ENCODE measurements at places on chromosomes 11 and 22.
A peak's percentile ranks its signal among the peaks of the same experiment; 100 is the strongest.

- DNase-seq, result no peak
These were observed 25.5 kb upstream of the DGKZ start for GRCh38 chr11:46321757-46322156.

- DNase-seq, result no peak
These were observed 26.2 kb downstream of the PITPNB start for GRCh38 chr22:27892811-27893210.

DNA sequence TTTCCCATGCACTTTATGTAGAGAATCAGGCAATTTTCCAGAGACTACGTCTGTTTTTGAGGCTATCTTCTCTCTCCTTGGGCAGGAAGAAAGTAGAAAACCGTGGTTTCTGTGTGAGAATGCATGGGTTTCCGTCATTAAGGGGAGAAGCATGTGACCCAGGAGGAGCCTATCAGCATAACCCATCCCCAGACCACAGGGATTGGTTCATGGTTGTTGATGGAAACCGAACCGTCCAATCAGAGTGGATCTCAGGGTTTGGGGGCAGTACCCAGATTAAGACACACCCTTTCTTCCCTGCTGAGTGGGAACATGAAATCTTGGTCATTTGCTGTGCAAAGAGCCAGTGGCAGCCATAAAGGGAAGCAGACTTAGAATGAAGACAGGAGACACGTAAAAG is 517.8 kb downstream of the MN1 start:
- no peak for DNase-seq

DNA sequence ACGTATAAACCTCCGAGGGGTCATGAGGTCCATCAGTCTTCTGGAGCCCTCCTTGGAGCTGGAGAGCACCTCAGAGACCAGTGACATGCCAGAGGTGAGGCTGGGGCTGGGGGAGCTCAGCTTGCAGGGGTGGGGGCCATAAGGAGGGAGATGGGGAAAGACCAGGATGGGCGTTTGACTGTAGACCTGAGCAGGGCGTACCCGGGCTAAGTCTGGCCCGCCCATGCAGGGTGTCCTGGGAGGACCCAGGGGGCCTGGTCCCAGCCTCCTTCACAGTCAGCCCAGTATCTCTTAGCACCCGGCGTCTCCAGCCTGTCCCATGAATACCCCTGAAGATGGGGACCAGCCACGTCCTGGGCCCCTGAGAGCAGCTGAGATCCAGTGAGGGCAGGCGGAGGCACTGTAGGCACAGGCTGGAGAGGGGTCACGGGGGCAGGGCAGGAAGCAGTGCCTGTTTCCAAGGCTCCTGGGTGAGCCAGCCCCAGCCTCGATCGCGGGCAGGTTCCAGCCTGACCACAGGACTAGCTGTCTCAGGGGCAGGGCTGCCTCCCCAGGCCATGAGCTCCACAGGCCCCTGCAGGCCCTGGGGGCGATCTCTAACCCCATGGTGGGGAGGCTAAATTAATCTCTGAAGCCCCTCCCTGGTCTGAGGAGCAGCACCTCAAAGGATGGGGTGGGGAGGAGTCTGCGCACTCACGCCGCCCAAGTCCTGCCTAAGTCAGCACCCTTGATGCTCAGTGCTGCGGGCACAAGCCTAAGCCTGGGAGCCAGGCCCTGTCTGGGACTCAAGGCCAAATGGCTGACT is 7.1 kb downstream of the SSH3 start:
- DNase-seq, result no peak

DNA sequence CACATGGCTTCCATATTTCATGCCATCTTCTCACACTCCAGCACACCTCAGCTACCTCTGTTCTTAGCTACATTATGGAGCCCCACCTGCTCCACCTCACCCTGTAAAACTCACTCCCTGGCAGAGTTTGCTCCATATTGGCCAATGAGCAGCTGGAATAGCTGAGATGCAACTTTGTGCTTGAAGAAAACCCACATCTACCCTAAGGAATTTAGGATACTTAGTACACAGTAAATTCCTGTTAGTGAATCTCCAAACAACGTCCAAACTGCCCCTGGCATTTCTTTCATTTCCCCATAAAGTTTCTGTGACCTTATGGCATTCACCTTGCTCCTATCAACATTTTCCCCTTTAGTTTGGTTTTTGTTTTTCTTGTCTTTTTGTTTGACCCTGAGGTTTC is 2.2 kb upstream of the VWCE start:
- peak; percentile 37 for DNase-seq

DNA sequence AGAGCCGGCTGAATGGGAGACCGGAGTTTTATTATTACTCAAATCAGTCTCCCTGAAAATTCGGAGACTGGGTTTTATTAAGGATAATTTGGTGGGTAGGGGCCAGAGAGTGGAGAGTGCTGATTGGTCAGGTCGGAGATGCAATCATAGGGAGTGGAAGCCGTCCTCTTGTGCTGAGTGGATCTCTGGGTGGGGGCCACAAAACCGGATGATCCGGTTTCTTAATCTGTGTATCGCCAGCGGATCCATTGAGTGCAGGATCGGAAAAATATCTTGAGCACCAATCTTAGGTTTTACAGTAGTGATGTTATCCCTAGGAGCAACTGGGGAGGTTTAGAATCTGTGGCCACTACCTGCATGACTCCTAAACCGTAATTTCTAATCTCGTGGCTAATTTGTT is 886 bp upstream of the NIPSNAP1 start:
- no peak for DNase-seq

DNA sequence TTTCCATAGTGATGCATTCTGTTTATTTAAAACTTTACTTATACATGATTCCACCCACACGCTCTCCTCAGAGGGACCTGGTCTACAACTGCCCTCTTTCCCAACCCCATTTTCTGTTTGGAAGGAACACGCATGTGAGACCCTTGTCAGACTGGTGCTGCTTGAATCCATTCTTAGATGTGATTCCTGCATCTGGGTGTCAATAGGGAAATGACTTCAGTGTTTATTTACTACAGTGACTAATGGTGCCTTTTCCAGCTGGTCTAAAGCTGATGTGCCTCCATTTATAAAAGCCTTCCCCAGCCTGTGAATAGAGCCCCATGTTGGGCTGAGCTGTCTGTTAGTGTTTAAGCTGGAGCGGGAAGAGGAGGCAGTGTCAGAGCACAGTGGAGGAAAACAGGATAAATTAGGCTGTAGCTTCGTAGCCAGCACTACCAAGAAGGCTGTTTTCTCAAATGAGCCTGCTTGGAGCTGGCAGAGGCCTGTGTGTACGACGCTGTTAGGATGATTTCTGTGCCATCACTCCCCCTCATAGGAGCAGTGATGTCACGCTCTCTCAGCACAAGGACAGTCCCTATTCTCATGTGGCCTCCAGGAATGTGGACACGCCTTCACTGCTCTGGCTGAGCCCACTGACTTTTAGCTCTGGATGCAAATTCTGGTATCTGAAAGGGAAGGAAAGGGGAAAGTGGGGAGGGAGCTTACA is 18.9 kb upstream of the C11orf96 start:
- peak; percentile 43 for DNase-seq

- no peak for DNase-seq
These were observed 27.6 kb downstream of the POU2AF1 start for GRCh38 chr11:111351374-111352055.

DNA sequence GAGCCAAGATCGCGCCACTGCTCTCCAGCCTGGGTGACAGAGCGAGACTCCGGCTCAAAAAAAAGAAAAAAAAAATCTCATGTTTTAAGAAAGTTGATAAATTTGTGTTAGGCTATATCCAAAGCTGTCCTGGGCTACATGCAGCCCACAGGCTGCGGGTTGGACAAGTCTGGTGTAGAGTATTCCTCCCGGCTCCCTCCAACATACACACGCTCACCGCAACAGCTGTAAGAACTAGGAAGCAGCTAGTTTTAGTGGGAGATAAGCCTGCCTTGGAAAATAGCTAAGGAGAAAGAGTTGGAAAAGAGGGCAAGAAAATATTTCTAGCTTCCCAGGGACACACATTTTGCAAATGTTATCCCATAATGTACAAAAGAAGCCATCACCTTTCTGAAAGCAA is 46.6 kb downstream of the CELF1 start:
- no peak for DNase-seq

GRCh38 chr11:57502870-57503269 is 12.6 kb downstream of the SLC43A1 start:
- no peak for DNase-seq

DNA sequence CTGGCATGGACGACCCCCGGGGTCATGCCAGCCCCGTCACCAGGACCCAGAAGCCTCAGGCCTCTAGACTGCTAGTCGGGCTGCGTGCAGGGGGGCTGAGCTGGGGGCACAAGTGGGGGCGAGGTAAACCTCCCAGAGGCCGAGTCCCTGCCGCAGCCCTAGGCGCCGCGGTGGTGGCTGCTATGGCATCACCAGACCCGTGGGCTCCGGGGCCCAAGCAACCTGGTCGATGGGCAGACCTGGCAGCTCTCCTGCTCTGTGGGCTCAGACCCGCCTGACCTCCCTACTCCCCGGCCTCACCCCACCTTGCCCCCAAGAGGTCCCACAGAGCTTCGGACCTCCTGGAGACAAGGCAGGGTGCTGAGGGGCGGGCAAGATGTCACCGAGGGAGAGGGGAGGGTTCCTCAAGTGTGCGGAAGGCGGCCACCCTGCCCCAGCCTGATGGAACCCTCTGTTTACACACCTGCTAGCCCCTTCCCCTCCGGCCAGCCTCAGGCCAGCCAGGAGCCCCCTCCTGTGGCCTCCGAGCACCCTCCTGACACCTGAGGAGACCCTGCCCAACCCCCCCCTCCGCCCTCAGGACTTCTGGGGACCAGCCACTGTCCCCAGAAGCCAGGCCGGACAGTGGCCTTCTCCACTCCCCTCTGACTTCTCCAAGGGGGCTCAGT is 9.4 kb downstream of the IGF2 start:
- DNase-seq, result no peak

DNA sequence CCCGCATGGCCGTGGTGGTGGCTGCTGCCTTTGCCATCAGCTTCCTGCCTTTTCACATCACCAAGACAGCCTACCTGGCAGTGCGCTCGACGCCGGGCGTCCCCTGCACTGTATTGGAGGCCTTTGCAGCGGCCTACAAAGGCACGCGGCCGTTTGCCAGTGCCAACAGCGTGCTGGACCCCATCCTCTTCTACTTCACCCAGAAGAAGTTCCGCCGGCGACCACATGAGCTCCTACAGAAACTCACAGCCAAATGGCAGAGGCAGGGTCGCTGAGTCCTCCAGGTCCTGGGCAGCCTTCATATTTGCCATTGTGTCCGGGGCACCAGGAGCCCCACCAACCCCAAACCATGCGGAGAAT is 10.9 kb upstream of the ARHGEF17 start:
- DNase-seq, result no peak

GRCh38 chr11:67273260-67273990 is 7.2 kb downstream of the GRK2 start:
- DNase-seq, result no peak

DNA sequence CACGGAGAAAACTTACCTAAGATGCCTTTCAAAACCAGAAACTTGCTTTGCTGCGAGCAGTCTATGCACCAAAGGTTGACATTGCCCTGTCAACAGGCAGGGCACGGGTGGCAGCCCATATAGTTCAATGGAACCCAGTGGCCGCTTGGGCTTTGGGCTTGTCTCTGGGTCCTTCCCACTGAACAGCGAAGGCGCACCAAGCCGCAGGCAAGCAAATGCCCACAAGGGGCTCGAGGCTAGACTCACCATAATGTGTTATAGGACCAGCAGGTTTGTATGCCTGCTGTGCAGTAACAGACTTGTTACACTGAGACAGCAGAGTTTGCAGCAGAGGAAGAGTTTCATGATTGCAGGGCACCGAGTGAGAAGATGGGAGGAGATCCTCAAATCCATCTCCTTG is 20.3 kb downstream of the CLDN5 start:
- DNase-seq, result no peak

DNA sequence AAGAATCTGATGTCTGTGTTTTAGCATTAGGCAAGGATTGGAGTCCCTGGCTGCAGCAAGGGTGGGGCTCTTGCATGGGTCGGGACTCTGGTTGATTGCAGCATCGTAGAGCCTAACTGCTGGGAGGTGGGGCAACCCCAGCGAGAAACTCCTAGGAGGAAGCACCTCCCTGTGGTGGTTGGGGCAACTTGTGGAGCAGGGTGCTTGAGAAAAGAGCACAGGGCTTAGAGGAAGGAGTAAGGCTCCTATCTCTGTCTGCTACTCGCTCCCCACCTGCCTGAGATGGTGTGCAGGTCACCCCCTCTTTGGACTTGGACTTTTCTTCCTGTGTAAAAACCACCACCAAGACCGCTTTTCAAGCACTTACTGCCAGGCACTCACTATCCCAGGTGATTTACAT is 15.6 kb downstream of the SREBF2 start:
- no peak for DNase-seq

GRCh38 chr11:102592634-102593581 is 32.2 kb downstream of the MMP20 start:
- peak; percentile 6 for DNase-seq

DNA sequence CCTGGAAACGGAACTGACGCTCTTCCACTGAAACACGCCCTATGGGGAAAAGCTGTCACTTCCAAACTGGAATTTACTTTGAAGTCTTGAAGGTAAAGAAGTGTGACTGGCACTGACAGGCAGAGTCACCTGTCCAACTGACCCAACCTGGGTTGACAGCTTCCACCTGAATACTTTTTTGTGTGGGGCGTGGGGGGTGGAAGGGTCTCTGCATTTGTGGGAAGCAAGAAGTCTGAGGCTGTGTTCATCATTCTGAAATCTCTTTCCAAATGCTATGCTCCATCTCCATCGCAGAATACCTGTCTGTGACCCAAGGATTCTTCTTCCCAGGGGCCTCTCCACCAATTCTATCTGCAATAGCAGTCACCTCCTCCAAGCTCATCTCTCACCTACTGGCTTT is 7.8 kb downstream of the IFT27 start:
- DNase-seq, result no peak

DNA sequence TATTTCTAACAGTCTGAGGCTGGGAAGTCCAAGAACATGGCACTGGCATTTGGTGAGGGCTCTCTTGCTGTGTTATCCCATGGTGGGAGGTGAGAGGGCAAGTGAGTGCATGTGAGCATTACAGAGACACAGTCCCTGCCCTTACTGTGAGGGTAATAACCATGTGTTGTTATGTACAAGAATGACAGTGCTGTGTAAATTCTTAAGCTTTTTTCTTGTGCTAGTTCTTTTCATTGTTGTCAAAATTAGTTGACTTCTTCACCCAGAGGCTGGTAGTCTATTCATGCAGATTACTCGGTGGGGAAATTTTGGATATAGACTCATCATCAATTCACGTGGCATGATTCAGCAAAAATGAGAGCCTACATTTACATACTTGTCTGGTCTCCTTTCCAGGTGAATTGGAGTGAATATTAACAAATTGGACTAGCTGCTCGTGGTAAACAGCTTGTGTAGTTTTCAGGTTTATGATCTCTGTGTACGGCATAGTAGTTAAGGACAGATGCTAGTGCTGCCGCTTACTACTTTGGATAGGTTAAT is 49.3 kb downstream of the ATXN10 start:
- DNase-seq, result no peak

GRCh38 chr11:133956650-133957633 is at the start of gene IGSF9B:
Gene IGSF9B, minus strand, starts transcription at chr11:133956968. Its CDS starts 214 bp downstream, at chr11:133956754.
- DNase-seq, result peak; percentile 61

- DNase-seq, result no peak
These were observed 723.3 kb downstream of the NTM start for GRCh38 chr11:132093536-132094259.

- no peak for DNase-seq
These were observed 13.2 kb downstream of the CD6 start for GRCh38 chr11:60984636-60985035.

- DNase-seq, result no peak
These were observed 29.6 kb downstream of the TSPAN32 start for GRCh38 chr11:2331404-2331803.
